ENCODE measurements at places on chromosomes 3 and 15. TPM values are rescaled to one million over a fixed set of nuclear protein-coding genes. Genes with fewer than 3 reads are reported as not detected.

DNA sequence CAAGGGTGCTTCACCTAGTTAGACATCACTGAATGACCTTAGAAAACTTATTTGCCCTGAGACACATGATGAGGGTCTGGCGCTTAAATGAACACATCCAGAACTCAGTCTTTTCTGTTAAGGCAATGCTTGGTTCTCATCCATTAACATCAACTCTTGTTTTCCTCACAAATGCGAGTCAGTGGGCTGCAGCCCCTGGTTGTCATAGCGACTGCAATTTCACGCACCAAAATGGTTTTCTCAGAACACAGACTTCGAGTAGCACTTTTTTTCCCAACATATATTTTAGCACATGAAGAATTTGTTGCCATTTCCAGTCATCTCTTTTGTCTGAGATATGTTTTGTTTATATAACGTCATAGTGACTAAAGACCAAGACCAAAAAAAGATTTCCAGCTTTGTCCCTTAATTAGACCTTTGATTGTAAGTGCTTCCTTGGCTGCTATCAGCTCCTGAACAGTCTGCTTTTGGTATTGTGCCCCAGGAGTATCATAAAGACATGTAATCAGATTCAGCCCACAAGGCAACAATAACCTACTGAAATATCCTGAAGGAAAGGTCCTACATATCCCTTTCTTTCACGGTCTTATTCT lies 68.5 kb downstream of the GPR176 start:
- peak; percentile 32 for DNase-seq

DNA sequence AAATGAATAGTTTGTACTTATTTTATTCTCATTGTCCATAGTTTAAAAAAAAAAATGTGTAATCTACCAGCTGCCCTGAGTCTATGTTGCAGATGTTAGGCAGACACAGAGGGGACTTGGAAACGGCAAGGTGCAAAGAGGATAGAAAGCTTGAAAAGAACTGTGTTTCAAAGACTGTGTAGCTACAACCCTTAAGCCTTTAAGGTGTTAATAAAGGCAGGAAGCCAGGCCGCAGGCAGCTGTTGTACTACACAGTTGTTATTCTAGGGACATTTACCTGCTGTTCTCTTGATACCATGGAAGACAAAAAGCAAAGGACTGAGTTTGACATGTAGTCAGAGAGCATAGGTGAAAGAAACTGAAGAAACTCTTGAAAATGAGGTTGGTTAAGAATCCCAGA lies 440.0 kb downstream of the TUSC7 start:
- DNase-seq: no peak

GRCh38 chr3:20197775-20198174 lies 11.8 kb upstream of the SGO1 start:
- DNase-seq: no peak

DNA sequence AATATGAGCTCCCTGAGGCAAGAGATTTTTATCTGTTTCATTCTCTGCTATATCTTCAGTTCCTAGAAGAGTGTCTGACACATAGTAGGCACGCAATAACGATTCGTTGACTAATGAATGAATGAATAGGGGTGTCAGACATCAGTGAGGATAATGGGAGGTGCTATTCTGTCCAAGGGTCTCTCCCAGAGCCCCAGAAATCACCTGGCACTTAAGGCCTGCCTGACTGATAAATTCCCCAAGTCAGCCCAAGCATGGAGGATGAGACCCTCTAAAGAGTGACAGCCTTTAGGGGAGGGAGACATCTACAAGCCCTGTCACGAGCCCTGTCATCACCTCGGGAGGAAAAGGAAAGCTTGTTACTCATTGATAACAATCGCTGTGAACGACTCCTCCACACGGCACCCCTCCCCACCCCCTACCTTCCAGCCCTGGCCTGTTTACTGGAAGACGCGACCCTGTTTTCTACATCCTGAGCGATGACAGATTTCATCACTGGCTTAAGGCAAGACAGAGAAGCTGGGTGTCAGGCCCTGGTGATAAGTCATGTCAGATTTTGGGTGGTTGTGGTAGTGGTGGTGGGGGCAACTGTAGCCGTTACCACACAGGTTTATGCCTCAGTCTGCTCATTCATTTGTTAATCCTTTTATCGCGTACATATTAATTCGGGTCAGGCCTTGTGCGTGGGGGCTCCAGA lies 23.1 kb downstream of the BHLHE40 start:
- no peak for DNase-seq

- no peak for DNase-seq
These were observed 166.4 kb downstream of the SUCNR1 start for GRCh38 chr3:152039887-152040286.

GRCh38 chr3:4060064-4060463 lies 243.1 kb upstream of the SETMAR start:
- DNase-seq: peak; percentile 2

- no peak for DNase-seq
These were observed 92.6 kb upstream of the ALDH1A3 start for GRCh38 chr15:100786901-100787566.

- peak; percentile 48 for DNase-seq
These were observed 33.8 kb downstream of the GLCE start for GRCh38 chr15:69194025-69194827.

GRCh38 chr15:85910834-85911233 lies 116.1 kb upstream of the KLHL25 start:
- DNase-seq: no peak

GRCh38 chr3:113304856-113305540 lies 93.6 kb downstream of the BOC start:
- DNase-seq: no peak

GRCh38 chr3:5187920-5188418 lies 462 bp downstream of the EDEM1 start:
- DNase-seq: peak; percentile 9

The TMEM207 gene
- not detected for total RNA-seq

The ADGRG7 gene
- not detected for total RNA-seq

The KBTBD8 gene
- 1.4 TPM for total RNA-seq

The TRPM1 gene
- not detected for total RNA-seq

The HIGD2B gene
- total RNA-seq: not detected

The TUSC7 gene
- total RNA-seq: not detected

The TF gene
- 0.03 TPM for total RNA-seq
